ENCODE measurements at places on chromosomes 3 and 15.

DNA sequence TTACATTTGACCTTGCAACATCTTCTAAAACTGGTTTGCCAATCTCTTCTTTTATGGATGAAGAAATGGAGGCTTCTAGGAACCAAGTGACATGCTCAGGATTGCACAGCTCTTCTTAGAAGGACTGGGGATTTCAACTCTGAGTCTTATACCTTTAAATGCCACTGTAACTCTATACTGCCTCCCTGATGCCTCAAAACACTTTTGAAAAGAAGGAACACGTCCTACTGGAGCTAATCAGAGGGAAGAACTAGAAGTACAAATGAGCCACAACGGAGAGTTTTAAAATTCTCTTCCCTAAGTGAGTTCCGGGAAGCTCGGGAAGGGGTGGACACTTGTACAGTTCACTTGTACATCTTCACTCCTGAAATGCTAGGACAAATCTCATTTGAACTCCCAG, 949 bp upstream of the MITF start:
- DNase-seq, result no peak

GRCh38 chr3:9178697-9179096, 70.7 kb downstream of the SRGAP3 start:
- no peak for DNase-seq

- DNase-seq, result no peak
Observed at GRCh38 chr3:177753451-177754155, 556.3 kb upstream of the TBL1XR1 start.

DNA sequence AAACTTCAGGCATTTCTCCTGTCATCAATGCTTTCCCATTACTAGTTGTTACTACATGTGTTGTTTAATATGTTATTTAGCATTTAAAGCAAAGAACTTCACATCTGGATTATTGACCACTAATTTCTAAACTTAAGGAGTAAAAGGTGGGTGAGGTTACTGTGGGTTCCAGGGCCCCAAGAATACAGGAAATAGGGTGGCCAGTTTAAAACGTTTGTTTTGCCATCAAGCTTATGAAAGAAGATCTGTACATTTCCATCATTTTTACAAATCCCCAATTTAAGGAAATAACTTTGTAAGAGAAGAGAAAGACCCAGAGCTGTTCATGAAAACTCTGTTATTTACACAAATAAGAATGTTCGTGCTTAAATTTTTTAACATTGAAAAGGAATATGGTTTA, 54.5 kb upstream of the ACKR4 start:
- DNase-seq, result no peak

- no peak for DNase-seq
Observed at GRCh38 chr3:136994772-136995516, 37.2 kb downstream of the IL20RB start.

Data from CD14-positive monocyte (primary cell).